A673 (cell line): ENCODE measurements at places on chromosomes 2 and 18. TPM values are rescaled to one million over a fixed set of nuclear protein-coding genes. Genes with fewer than 3 reads are reported as not detected.

DNA sequence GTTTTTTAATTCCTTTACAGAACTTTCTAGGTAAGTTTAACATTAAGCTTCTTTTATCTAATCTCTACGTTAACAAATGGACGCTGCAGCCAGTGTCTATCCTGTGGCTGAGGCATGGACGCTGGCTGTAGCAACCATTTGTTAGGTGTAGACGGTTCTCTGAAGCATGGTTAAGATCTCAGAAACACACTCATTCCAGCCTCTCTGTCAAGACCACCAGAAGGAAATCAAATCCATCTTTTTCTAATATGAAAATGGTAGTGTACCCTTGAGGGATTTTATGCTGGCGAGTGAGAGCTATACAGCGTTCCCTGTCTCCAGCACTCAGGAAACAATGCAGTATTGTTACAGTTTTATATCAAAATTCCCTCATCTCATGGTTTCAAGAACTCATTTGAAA is 78.0 kb downstream of the DTNB start:
- no peaks in the 10 kb centered on the region for H3K4me1 ChIP-seq
- H3K27ac ChIP-seq: no peak overlapping the region
- H3K4me3 ChIP-seq: no peak overlapping the region

GRCh38 chr2:34012715-34013302 is 413.7 kb upstream of the FAM98A start:
- H3K36me3 ChIP-seq: no peaks in the 10 kb centered on the region
- no peaks in the 10 kb centered on the region for H3K27me3 ChIP-seq
- H3K4me3 ChIP-seq: no peak overlapping the region
- no peak overlapping the region for H3K27ac ChIP-seq
- H3K4me1 ChIP-seq: peaks cover 4% of the 10 kb centered on the region

- no peak overlapping the region for H3K27ac ChIP-seq
- no peak for DNase-seq
- no peaks in the 10 kb centered on the region for H3K36me3 ChIP-seq
- H3K4me3 ChIP-seq: no peak overlapping the region
- no peaks in the 10 kb centered on the region for H3K4me1 ChIP-seq
- H3K27me3 ChIP-seq: no peaks in the 10 kb centered on the region
These were observed 7.1 kb downstream of the RFTN2 start for GRCh38 chr2:197668296-197668695.

FAM161A gene
- total RNA-seq: 12.8 and 14.9 TPM in 2 replicates

DNA sequence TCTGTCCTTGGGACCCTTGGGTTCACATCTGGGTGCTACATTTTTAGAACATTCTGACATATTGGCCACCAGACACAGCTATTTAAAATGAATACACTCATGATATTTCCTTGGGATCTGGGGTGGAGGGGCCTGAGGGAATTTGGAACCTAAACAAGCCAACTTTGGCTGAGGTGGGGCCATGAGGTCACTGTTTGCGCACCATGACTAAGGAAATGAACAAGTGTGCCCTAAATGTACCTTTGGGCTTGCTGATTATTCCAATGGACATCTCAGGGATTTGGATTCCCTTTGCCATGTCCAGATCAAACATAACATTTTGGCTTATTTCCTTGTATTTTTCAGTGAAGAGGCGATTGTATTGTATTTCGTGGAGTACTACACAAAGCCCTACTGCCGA is 80.5 kb upstream of the SEC11C start:
- no peak overlapping the region for H3K4me3 ChIP-seq
- H3K36me3 ChIP-seq: no peaks in the 10 kb centered on the region
- peaks cover 42% of the 10 kb centered on the region for H3K4me1 ChIP-seq
- no peaks in the 10 kb centered on the region for H3K27me3 ChIP-seq
- DNase-seq: no peak
- no peak overlapping the region for H3K27ac ChIP-seq

DNA sequence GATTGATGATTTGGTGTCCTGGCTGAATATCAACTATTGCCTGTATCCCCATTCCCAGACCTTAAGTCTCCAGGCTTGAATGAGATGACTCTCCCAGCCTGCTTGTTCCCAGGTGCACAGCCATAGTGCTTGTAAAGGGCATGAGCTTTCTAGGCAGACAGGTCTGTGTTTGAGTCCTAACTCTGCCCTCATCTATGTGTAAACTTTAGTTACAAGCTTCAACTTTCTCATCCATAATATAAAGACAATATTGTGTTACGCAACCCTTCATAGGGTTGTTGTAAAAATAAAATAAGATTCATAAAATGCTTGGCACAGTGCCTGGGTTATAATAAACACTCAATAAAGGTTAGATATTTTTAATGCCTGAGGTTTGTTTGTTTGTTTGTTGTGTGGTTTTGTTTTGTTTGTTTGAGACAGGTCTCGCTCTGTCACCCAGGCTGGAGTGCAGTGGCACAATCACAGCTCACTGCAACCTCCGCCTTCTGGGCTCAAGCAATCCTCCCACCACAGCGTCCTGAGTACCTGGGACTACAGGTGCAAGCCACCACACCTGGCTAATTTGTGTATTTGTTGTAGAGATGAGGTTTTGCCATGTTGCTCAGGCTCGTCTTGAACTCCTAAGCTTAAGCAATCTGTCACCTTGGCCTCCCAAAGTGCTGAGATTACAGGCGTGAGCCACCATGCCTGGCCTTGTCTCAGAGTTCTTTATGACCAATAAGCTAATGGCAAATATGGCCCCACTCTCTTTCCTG is 89.4 kb upstream of the MAPRE2 start:
- no peak for DNase-seq
- no peaks in the 10 kb centered on the region for H3K36me3 ChIP-seq
- no peaks in the 10 kb centered on the region for H3K27me3 ChIP-seq
- no peaks in the 10 kb centered on the region for H3K4me1 ChIP-seq
- no peak overlapping the region for H3K4me3 ChIP-seq

GRCh38 chr2:6080932-6081753 is 389.0 kb downstream of the SOX11 start:
- H3K4me1 ChIP-seq: peaks cover 22% of the 10 kb centered on the region
- H3K4me3 ChIP-seq: no peak overlapping the region

- DNase-seq: no peak
- no peaks in the 10 kb centered on the region for H3K36me3 ChIP-seq
- H3K4me1 ChIP-seq: peaks cover 2% of the 10 kb centered on the region
- no peak overlapping the region for H3K4me3 ChIP-seq
- H3K27me3 ChIP-seq: no peaks in the 10 kb centered on the region
These were observed 11.5 kb downstream of the CD226 start for GRCh38 chr18:69936191-69936558.

- no peak for DNase-seq
- no peak overlapping the region for H3K4me3 ChIP-seq
These were observed 54.1 kb downstream of the PXDN start for GRCh38 chr2:1690056-1690775.
